ENCODE measurements at places on chromosomes 1 and 21.

GRCh38 chr1:211527006-211527405, 35.0 kb upstream of the RD3 start:
- no peaks in the 10 kb centered on the region for H3K36me3 ChIP-seq
- H3K4me1 ChIP-seq, result no peaks in the 10 kb centered on the region
- H3K4me3 ChIP-seq, result no peak overlapping the region
- H3K27ac ChIP-seq, result no peak overlapping the region
- no peak for DNase-seq
- no peaks in the 10 kb centered on the region for H3K27me3 ChIP-seq

- DNase-seq, result no peak
- H3K27ac ChIP-seq, result no peak overlapping the region
- no peaks in the 10 kb centered on the region for H3K36me3 ChIP-seq
Measured at GRCh38 chr21:27190601-27191000, 223.7 kb upstream of the ADAMTS5 start.

GRCh38 chr1:185926588-185926987, 192.4 kb downstream of the HMCN1 start:
- DNase-seq, result no peak
- H3K27me3 ChIP-seq, result no peaks in the 10 kb centered on the region
- H3K27ac ChIP-seq, result no peak overlapping the region

- peak; percentile 73 for DNase-seq
- no peak overlapping the region for H3K4me3 ChIP-seq
- H3K27me3 ChIP-seq, result no peaks in the 10 kb centered on the region
- peaks cover 7% of the 10 kb centered on the region for H3K4me1 ChIP-seq
- no peaks in the 10 kb centered on the region for H3K36me3 ChIP-seq
- H3K27ac ChIP-seq, result peak overlapping the region; percentile 46
Measured at GRCh38 chr1:23619299-23620188, 60.2 kb upstream of the ID3 start.

DNA sequence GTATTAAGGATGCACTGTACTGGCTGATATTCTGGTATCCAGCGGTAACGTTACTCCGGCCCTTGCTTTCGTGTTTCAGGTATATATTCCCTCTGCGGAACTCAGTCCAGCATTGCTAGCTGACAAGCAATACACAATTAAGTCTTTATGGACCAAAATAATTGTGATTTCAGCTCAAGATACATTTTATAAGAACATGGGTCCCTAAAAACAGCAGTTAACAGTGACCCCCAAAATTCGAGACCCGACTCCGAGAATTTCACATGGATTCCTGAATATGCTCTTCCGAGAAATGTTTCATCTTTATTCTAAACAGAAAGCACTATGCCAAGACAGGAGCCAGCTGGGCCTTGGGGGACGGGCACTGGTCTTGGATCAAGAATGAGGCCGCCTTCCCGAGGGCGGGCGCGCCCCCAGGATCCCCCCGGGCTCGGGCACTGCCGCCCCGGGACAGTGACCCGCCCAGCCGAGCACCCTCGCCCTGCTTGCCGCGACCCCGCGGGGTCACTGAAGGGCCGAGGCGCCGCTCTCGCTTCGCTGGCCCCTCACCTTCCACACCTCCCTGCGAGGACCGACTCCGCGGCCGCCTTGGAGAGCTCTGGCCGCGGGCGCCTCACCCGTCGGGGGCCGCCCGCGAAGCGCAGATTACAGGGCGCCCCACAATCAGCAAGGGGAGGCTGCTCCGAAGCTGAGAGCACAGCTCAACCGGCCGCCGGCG, 610 bp downstream of the SCYL3 start:
- H3K27me3 ChIP-seq, result no peaks in the 10 kb centered on the region
- peak overlapping the region; percentile 74 for H3K4me3 ChIP-seq
- peak; percentile 51 for DNase-seq
- no peaks in the 10 kb centered on the region for H3K36me3 ChIP-seq
- peak overlapping the region; percentile 98 for H3K27ac ChIP-seq

- DNase-seq, result no peak
- H3K4me3 ChIP-seq, result no peak overlapping the region
- H3K4me1 ChIP-seq, result no peaks in the 10 kb centered on the region
- H3K27me3 ChIP-seq, result no peaks in the 10 kb centered on the region
- H3K36me3 ChIP-seq, result no peaks in the 10 kb centered on the region
- H3K27ac ChIP-seq, result no peak overlapping the region
Measured at GRCh38 chr1:85884372-85885035, 176.3 kb upstream of the ZNHIT6 start.

- H3K36me3 ChIP-seq, result no peaks in the 10 kb centered on the region
- no peak overlapping the region for H3K27ac ChIP-seq
- H3K27me3 ChIP-seq, result no peaks in the 10 kb centered on the region
- DNase-seq, result no peak
Measured at GRCh38 chr1:99464738-99465137, 181.2 kb upstream of the PALMD start.

DNA sequence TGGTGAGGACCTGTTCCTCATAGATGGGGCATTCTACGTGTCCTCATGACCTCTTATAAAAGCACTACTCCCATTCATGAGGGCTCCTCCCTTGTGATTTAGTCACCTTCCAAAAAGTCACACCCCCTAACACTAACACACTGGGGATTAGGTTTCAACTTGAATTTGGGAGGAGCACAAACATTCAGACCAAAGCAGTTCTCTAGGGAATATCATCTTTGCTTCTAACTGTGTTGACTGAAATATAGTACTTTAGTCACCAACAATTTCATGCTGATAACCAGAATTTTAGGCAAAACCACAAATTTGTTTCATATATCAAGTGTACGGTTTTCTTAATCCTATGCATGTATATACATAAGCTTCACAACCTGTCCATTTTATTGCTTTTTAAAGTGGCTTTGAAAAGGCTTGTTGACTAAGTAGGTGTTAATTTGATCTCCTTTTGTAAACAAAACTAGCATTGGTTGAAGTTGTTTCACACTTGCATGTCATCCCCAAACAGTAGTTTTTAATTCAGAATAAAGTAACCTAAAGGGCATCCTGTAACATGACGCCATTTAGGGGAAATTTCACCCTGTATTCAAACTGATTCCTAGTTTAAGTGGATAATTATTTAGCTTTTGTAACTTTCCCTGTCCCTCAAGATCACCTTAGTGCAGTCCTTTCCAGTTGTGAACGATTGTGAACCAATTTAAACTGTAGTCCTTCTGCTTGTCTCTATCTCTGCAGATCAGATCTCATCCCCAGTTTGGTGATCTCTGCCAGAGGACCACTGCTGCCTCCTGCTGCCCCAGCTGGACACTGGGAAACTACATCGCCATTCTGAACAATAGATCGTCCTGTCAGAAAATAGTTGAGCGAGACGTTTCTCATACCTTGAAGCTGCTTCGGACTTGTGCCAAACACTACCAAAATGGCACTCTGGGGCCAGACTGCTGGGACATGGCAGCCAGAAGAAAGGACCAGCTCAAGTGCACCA, 141.1 kb downstream of the TLR5 start:
- no peaks in the 10 kb centered on the region for H3K27me3 ChIP-seq
- H3K4me1 ChIP-seq, result peaks cover 6% of the 10 kb centered on the region
- DNase-seq, result no peak
- H3K36me3 ChIP-seq, result no peaks in the 10 kb centered on the region
- H3K27ac ChIP-seq, result no peak overlapping the region
- H3K4me3 ChIP-seq, result no peak overlapping the region

DNA sequence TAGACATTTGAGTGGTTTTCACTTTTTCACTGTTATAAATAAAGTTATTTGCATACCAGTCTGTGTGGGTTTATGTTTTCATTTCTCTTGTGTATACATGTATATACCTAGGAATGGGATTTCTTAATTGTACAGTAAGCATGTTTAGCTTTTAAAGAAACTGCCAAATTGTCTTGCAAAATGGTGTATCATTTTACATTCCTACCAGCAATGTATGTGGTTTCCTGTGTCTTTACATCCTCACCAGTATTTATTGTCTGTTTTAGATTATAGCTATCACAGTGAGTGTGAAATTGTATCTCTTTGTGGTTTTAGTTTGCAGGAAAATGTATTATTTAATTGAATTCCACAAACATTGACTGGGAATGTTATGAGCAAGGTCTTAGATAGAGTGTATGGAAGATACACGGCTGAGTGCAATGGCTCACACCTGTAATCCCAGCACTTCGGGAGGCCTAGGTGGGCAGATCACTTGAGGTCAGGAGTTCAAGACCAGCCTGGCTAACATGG, 57.3 kb downstream of the MACF1 start:
- H3K4me3 ChIP-seq, result no peak overlapping the region
- H3K27ac ChIP-seq, result no peak overlapping the region
- no peaks in the 10 kb centered on the region for H3K36me3 ChIP-seq

- no peaks in the 10 kb centered on the region for H3K36me3 ChIP-seq
- peaks cover 17% of the 10 kb centered on the region for H3K4me1 ChIP-seq
- no peak for DNase-seq
- no peak overlapping the region for H3K27ac ChIP-seq
- no peak overlapping the region for H3K4me3 ChIP-seq
Measured at GRCh38 chr1:54567961-54568360, 19.9 kb downstream of the ACOT11 start.

DNA sequence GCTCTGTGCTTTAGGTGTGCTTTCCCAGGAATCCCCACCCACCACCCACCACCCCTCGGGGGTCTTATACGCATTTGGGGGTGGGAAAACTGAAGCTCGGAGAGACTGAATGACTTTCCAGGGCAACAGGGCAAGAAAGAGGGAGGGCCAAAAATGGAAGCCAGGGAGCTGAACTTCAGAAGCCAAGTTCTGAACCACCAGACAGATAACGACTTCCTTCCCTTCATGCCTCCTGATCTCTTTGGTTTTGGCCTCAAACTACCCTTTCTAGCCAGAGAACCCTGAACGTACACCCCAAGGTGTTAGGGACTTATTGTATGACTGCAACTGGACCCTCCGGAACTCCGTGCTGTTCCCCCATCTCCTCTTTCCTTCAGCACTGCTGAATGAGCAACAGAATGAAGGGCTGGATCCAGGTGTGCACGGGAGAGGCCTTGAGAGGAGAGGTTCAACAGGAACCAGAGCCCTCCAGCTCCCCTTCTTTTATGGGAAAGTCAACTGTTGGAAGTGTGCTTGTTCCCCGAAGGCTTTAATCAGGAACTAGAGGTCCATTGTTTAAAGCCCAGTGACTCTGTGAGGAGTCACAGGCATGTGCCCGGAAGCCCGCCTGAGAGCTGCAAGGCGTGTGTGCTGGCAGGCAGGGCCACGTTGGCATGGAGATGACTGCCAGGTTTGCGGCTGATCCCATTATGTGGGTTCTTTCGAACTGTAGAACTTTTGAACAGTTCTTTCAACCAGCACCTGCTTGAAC, 3.1 kb downstream of the BACE2 start:
- H3K27ac ChIP-seq, result peak overlapping the region; percentile 89
- H3K27me3 ChIP-seq, result no peaks in the 10 kb centered on the region
- peak; percentile 84 for DNase-seq
- no peak overlapping the region for H3K4me3 ChIP-seq
- peaks cover 43% of the 10 kb centered on the region for H3K4me1 ChIP-seq

- no peak overlapping the region for H3K4me3 ChIP-seq
- no peak overlapping the region for H3K27ac ChIP-seq
- no peaks in the 10 kb centered on the region for H3K27me3 ChIP-seq
- no peaks in the 10 kb centered on the region for H3K36me3 ChIP-seq
Measured at GRCh38 chr1:4494027-4494426, 160.4 kb upstream of the AJAP1 start.

- H3K27ac ChIP-seq, result no peak overlapping the region
- no peaks in the 10 kb centered on the region for H3K36me3 ChIP-seq
- H3K4me1 ChIP-seq, result peaks cover 25% of the 10 kb centered on the region
- no peaks in the 10 kb centered on the region for H3K27me3 ChIP-seq
Measured at GRCh38 chr1:91876040-91876470, 9.9 kb downstream of the TGFBR3 start.

DNA sequence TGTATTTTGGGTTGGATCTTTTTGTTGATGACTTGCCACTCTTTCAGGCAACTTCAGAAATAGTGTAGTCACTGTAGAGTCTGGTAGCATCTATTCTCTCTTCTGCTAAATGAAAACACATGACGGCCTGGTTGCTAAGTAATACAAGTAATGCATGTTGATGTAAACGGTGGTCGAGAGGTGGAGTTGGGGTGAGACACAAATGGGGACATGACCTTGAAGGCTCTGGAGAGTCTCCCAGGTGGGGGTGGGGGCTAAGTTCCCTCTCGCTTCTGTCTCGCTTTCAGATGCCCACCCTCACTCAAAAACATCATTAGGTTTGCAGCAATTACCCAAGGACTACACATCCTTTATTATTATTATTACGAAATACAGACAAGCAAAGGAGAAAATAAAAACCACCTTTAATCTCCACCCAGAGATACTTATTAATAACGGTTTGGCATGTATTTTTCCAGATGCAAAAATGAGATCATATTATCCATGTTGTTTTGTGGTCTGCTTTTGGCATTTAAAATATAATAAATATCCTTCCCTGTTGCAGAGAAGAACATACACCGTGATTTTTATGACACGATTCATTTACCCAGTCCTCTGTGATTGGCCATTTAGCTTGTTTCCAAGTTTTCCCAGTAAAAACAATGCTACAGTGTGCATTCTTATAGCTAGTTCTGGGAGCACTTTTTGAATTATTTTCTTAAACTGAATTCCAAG, 138.1 kb downstream of the MIS18A start:
- DNase-seq, result no peak
- no peaks in the 10 kb centered on the region for H3K36me3 ChIP-seq
- no peaks in the 10 kb centered on the region for H3K4me1 ChIP-seq
- H3K4me3 ChIP-seq, result no peak overlapping the region
- no peak overlapping the region for H3K27ac ChIP-seq

- DNase-seq, result peak; percentile 39
- no peaks in the 10 kb centered on the region for H3K4me1 ChIP-seq
- H3K27ac ChIP-seq, result no peak overlapping the region
Measured at GRCh38 chr21:20971296-20971921, 26.8 kb upstream of the NCAM2 start.

- H3K4me3 ChIP-seq, result no peak overlapping the region
- no peaks in the 10 kb centered on the region for H3K27me3 ChIP-seq
- no peak overlapping the region for H3K27ac ChIP-seq
Measured at GRCh38 chr21:18023157-18023556, 204.0 kb upstream of the C21orf91 start.

GRCh38 chr1:25825605-25826004, 5.9 kb downstream of the MTFR1L start:
- no peaks in the 10 kb centered on the region for H3K27me3 ChIP-seq
- no peak overlapping the region for H3K4me3 ChIP-seq
- H3K36me3 ChIP-seq, result peaks cover 2% of the 10 kb centered on the region
- DNase-seq, result no peak

- H3K36me3 ChIP-seq, result no peaks in the 10 kb centered on the region
- H3K4me1 ChIP-seq, result peaks cover 71% of the 10 kb centered on the region
- H3K4me3 ChIP-seq, result no peak overlapping the region
- no peak overlapping the region for H3K27ac ChIP-seq
Measured at GRCh38 chr1:206699626-206700025, 14.9 kb downstream of the MAPKAPK2 start.

All from body of pancreas (tissue), 4 donors.